ENCODE measurements at places on chromosomes 2 and 18.

GRCh38 chr2:169727065-169727464 lies 6.6 kb upstream of the KLHL23 start:
- ATAC-seq = no peak

GRCh38 chr2:215693193-215693998 lies 257.5 kb upstream of the FN1 start:
- peak; percentile 34 for ATAC-seq

DNA sequence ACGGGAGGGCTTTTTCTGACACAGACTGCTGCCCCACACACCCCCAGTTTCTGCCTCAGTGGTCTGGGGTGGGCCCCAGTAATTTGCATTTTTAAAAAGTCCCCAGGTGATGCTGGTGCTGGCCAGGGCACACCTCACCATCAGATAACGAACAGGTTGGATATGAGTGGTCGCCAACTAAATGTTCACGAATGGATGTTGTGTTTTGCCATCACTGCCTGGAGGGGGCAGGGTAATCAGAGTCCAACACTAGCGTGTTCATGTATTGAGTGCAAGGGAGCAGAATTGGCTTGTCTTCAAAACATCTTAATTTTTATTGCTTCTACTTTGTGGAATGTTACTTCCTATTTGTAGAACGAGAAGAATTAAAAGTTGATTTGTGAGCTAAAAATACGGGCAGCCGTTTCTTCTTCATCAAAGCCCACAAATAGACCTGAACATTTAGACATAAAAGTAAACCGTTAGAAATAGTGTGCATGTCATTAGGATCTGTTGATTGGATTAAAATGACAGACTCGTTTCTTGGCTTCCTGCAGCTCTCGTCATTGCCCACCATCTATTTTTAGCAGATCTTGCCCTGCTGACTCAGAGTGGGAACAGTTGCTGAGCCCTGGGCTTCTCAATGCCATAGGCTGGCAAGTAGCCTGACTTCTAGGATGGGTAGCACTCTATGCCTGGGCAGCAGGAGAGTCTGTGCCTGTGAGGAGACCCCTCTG lies 45.2 kb downstream of the NCK2 start:
- ATAC-seq = peak; percentile 68

DNA sequence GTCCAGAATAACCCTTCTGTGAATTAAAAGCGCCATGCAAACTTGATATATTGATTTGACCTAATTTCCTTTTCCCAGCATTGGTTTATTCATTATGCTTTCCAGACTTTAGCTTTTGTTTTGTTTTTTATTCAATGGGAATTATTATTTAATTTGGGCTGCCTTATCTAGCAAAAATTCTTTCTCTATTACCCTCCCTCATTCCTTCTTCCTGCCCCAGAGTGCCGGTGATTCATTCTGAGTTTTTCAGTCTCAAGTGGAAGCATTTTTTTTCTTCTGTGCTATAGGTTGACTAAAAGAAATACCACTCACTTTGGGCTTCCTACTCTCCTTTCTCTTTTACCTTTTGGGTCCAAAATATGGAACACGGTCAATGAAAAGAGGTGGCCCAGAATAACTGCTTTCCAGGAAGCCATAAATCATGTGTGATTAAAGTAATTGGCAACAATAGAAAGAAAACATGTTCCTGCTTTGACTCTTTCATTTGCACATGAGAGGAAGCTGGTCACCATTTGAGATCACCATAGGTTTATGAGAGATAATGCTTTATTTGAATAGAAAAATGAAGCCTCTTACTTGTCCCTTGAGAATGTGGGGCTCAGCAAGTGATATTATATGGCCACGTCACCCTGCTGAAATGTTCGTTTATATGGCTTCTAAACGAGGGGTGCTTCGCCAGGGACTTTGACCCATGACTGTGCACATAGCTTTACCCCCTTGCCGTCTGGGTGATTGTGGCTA lies 422.8 kb upstream of the ZEB2 start:
- ATAC-seq = no peak

DNA sequence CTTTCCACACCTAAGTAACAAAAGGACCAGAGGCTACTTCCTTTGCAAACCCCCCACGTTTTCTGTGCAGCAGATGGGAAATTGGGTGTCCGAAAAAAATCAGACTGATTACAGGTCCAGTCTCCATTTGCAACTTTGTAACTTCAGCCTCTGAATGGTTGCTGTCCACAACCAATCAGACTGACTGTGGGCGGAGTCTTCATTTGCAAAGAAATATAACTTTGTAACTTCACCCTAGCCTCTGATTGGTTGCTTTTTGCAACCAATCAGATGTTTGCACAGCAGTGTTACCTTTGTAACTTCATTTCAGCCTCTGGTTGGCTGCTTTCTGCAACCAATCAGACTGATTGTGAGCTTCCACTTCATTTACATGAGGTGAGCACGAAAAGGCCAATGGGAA lies 27.8 kb upstream of the CACNB4 start:
- no peak for ATAC-seq

- no peak for ATAC-seq
Observed at GRCh38 chr2:99880148-99880963, 262.0 kb downstream of the AFF3 start.

GRCh38 chr2:190462611-190463010 lies 54.5 kb downstream of the MFSD6 start:
- ATAC-seq = no peak

DNA sequence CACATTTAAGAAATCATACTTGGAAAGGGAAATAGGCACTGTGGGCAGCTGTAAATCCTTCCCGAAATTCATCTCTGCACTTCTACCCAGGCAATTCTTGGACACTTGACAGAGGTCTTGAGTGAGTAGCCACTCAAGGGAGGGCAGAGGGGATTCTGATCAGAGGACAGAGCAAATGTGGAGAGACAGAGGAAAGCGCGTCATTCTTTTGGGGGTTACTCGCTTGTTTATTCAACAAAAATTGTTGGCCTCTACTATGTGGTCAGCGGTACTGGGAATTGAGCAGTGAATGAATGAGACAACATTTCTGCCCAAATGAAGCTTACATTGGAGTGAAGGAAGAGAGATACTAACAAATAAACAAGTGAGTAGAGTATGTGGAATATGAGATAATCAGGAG lies 41.4 kb upstream of the YES1 start:
- no peak for ATAC-seq

All from gastroesophageal sphincter (tissue), 4 donors.